ENCODE measurements at places on chromosomes 12 and 14. TPM values are rescaled to one million over a fixed set of nuclear protein-coding genes. Genes with fewer than 3 reads are reported as not detected.

The SOAT2 gene
- under 0.01 TPM for total RNA-seq

The PRDM4 gene
- total RNA-seq, result 9.9 TPM

The GLIPR1L1 gene
- total RNA-seq, result not detected

The SLC24A4 gene
- total RNA-seq, result 1.6 TPM

The APOF gene
- not detected for total RNA-seq

The GALNT6 gene
- 1.6 TPM for total RNA-seq

The GALNT9 gene
- total RNA-seq, result 0.52 TPM

The KRT4 gene
- total RNA-seq, result not detected

The SLC10A1 gene
- not detected for total RNA-seq

The SOX5 gene
- total RNA-seq, result 6.3 TPM

The HOXC9 gene
- 4.2 TPM for total RNA-seq

The FOXG1 gene
- total RNA-seq, result not detected

The ACRBP gene
- 1.0 TPM for total RNA-seq

The KCNMB4 gene
- 6.3 TPM for total RNA-seq

The HOXC10 gene
- 3.7 TPM for total RNA-seq

The TTC7B gene
- 5.7 TPM for total RNA-seq

The MYF6 gene
- total RNA-seq, result 136 TPM

The FITM1 gene
- 172 TPM for total RNA-seq

The DLGAP5 gene
- total RNA-seq, result 4.2 TPM

The JAG2 gene
- 33.9 TPM for total RNA-seq

Data from skeletal muscle tissue (tissue), 5 donors.